ENCODE measurements at places on chromosomes 11 and 22.
A peak's percentile ranks its signal among the peaks of the same experiment; 100 is the strongest.

DNA sequence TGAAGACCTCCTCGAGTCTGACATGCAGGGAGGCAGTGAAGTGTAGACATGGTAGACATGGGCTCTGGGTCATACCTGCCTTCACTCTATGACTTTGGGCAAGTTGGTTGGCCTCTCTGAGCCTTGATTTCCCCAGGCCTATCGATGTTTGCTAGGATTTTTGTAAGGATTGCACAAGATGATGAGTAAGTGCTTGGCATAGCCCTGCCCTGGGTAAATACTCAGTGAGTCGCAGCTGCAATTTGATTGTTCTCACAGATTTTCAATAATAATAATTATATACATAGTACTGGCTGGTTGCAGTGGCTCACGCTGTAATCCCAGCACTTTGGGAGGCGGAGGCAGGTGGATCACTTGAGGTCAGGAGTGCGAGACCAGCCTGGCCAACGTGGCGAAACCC lies 18.1 kb downstream of the MCM5 start:
- no peak for DNase-seq

DNA sequence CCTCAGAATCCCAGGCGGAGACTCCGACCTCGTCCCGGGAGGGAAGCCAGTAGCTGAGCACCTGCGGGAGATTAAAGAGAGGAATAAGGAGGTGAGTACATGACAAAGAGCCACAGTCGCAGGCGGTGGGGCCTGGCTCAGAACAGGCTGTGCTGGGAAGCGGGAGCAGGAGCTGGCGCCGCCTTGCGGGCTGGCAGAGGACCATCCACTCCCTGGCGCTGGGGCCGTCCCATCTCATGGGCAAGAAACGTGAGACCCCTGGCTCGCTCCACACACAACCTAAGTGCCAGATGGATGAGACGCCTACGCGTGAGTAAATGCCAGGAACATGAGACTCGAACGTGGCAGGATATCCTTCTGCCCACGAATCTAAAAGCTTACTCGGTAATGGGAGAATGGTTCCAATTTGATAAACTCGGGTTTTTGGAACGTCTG lies 6.3 kb downstream of the CEND1 start:
- DNase-seq, result peak; percentile 85

GRCh38 chr11:94858012-94858705 lies 90.0 kb downstream of the AMOTL1 start:
- no peak for DNase-seq

DNA sequence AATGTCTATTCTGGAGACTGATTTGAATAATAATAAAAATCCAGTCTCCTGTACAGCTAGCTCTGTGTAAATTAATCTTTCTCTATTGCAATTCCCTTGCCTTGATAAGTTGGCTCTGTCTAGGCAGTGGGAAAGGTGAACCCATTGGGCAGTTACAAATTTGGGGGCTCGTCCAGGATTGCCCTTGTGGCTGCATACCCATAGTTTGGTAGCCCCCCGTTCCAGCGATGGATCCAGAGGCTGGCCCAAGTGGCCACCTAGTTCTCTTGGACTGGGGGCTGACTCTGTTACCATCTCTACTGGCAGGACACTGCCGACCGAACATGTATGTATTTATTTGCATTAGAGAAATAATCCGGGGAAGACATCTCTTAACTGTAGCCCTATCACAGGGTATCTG lies 326.2 kb upstream of the PDGFD start:
- DNase-seq, result no peak

DNA sequence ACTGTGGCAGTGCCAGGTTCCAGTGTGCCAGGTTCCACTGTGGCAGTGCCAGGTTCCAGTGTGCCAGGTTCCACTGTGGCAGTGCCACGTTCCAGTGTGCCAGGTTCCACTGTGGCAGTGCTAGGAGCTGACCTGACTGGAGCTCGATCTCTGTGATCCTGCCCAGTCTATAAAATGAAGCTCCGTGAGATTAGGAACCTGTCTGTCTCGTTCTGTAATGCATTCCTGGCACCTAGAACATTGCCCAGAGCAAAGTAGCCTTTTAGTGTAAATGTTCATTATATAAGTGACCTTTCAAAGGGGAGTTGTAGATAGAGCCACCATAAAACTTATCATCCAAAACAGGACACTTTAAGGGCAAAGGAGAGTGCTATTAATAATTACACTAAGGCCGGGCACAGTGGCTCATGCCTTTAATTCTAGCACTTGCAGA lies 36.0 kb downstream of the ART5 start:
- DNase-seq, result no peak

DNA sequence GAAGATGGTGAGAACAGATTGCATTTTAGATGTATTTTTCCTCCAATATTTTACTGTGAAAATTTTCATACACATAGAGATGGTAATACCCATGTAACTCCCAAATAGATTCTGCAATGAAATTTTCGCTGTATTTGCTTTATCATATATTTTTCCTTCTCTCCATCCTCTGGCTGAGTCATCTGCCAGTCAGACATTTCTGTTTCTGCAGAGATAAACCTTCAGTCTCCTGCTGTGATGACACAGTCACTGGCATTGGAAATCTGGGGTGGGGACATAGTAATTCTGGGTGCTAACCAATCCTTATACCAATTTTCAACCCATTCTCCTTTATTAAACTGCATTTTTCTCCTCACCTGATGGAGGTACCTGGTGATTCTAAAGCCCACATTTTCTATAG lies 33.7 kb downstream of the SVIP start:
- DNase-seq, result no peak

- DNase-seq, result no peak
These were observed 37.7 kb downstream of the RTN3 start for GRCh38 chr11:63719001-63719400.

- DNase-seq, result no peak
These were observed 45.1 kb downstream of the AHNAK start for GRCh38 chr11:62501432-62501891.

DNA sequence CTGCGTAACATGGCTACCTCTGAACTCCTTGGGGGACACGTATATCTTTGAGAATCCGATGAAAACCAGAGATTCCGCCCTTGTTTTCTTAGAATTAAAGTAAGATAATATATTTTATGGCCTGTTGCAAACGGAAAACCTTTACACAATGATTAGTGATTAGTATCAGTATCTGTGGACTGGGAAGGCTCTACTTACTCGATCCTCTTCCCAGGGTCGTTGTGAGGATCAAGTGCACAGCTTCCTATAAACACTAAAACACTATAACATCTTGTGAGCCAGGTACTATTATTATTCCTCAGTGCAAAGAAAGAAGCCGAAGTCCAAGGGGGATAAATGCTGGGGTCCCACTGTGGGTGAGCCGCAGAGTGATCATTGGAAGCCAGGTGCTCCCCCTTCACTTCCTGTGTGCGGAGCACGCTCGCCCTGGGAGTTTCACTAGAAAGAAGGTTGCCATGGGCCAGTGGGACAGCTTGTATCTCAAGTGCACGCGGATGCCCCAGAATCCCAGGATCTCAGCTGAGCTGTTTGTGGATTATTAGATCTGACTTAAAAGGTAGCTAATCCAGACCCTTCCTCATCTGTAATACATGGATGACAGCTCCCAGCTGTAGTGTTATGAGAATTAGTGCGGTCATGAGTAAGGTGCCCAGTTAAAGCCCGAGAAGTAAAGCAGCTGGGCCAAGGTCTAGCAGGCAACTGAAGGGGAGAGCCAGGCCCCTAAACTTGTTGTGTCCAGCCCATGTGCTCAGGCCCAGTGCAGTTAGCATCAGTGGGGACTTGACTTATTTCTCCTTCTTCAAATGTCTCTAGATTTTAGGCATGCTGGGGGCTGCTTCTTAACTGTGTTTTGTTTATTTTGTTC lies 839 bp downstream of the CBY1 start:
- peak; percentile 63 for DNase-seq

GRCh38 chr11:29024386-29024785 lies 916.2 kb downstream of the METTL15 start:
- DNase-seq, result no peak

- no peak for DNase-seq
These were observed 46.6 kb upstream of the SORL1-AS1 start for GRCh38 chr11:121499405-121499804.

DNA sequence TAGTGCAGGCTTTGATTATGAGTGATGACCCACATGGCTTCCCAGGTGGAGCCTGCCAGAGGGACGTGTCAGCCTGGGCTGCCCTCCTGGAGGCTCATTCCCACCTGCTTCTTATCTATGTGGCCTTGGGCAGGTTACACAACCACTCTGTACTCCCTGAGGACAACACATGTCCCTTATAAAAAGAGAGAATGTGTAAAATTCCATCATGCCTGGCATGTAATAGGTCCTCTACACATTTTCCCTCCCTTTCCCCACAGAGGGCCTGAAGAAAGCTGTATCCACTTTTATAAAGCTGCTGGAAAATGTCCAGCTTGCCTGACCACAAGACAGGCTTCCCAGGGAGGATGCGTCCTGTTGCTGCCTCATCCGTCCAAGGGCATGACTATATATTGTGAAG lies 55.0 kb upstream of the VSTM5 start:
- DNase-seq, result no peak

DNA sequence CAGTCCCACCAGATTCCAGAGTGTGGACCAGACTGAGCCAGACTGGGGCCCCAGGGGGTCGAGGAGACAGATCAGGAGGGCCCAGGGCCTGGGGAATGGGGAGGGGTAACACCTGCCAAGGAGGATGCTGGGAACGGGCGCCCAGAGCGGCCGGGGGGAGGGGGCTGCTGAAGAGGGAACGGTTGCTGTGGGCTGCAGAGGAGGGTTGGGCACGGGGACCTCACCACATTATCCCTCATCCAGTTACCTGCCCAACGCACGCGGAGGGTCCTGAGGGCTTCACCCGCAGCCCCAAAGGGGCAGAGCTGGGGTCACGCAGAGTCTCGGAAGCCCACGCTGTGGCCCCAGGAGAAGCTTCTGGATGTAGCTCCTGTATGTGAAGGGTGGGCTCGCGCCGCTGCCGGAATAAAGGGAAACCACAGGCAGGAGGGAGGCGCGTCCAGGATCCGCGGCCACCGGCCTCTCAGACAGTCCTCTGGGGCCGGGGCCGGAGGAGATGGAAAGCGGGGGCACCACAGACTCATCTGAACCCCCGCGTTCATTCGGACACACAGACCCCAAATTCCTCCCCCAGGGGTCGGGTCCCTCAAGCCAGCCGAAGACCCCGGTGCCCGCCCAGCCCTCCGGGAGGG lies 866 bp upstream of the SELENOO start:
- DNase-seq, result no peak

DNA sequence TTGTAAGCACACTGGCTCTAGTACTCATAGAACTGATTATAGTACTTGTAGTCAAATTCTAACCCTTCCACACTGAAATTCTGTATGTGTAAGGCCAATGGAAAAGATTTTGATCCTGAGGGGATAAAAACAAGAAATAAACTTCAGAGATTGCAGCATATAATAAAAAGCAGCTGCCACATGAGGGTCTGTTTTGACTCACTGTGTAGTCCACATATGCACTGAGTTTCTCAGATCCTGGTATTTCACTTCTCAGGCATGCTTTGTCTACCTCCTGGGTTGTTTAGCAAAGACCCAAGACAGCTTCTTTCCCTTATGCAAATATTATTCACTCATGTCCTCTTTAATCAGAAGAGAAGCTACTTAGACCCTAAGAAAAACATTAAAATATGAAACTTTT lies 71.1 kb upstream of the SLC5A12 start:
- DNase-seq, result no peak

DNA sequence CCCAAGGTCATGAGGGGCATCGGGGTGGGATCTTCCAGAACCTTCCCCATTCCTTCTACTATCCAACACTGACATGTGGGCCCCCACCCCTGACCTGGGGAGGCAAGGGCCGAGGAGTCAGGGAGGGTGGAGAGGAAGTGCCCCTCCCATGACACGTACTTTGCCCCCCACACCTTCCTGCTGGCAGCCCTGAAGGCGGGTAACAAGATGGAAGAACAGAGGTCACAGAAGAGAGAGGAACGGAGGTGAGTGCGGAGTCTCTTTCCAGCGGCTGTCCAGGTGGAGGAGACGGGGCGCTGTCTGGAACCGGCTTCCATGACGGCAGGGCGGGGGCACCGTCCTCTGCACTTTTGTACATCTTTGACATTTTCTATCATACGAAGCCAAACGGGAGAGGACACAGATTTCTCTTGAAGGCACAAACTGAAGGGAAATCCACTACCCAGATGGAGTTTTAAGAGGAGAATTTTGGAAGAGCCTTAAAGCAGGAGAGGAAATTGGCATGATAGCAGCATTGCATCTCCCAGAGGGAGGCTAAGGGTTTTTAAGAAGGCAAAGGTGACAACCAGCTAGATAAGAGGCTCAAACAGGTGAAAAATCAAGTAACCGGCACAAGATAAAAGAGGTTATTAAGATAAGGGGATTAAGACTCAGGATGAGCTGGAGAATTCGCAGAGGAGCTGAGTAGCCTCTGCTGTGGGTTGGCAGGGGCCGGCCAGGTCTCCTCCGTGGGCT lies 16.7 kb downstream of the OSBPL5 start:
- DNase-seq, result no peak

GRCh38 chr11:6094186-6094585 lies 13.3 kb upstream of the OR56B4 start:
- no peak for DNase-seq

- peak; percentile 65 for DNase-seq
These were observed 82.3 kb upstream of the PHOX2A start for GRCh38 chr11:72326151-72326848.

GRCh38 chr22:48804811-48805301 lies 1022.8 kb downstream of the BRD1 start:
- DNase-seq, result no peak

DNA sequence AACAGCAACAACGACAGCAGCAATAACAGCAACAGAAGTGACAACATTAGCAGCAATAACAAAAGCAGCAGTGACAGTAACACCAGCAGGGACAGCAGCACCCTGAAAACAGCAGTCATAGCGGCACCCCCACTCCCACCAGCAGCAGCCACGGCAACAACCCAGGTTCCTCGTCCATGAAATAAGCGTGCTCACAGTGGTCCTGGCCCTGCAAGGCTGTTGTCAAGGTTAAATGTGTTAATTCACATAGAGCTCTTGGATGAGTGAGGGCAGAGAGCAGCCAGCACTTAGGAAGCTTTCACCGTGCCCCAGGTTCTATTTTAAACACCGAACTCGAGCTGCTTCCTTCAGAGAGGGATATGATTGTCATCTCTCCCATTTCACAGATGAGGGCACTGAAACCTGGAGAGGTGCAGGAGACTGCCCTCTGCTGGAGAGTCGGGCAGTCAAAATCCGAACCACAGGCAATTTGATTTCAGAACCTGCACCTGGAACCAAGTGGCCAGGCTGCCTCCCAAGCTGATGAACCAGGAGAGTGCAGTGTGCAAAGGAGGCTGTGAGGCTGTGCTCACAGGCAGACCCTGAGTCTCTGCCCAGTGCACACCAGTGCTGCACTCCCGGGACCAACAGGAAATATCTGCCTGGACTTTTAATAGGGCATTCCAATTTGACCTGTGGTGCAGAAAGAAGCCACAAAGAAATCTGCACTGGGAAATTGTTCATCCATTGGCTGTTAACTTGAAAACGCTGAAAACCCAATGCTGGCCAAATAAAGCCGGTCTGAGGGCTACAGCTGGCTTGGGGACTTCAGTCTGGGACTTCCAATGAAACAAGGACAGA lies 22.9 kb upstream of the FGF3 start:
- DNase-seq, result peak; percentile 22
